ENCODE measurements at places on chromosomes 5 and 9.

- DNase-seq, result no peak
Measured at GRCh38 chr9:106913276-106913675, 50.3 kb downstream of the ZNF462 start.

DNA sequence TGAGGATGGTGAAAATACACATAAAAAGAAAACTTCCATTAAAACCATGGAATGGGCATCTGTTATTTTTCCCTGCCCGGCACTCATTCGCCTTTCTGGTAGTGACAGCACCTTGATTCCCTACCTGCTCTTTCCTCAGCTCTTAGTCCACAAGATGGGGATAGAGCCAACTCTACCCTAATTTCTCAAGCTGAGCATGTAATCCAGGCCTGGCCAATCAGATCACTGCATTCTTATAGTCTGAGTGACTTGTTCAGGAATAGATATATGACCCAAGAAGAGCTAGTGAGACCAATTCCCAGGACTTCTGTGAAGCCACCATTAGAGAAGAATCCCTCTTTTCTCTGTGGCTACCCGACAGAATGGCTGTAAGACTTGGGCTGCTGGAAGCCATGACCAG, 58.1 kb downstream of the TSSK1B start:
- no peak for DNase-seq

GRCh38 chr5:17828681-17829080, 194.4 kb downstream of the TAF11L14 start:
- no peak for DNase-seq

DNA sequence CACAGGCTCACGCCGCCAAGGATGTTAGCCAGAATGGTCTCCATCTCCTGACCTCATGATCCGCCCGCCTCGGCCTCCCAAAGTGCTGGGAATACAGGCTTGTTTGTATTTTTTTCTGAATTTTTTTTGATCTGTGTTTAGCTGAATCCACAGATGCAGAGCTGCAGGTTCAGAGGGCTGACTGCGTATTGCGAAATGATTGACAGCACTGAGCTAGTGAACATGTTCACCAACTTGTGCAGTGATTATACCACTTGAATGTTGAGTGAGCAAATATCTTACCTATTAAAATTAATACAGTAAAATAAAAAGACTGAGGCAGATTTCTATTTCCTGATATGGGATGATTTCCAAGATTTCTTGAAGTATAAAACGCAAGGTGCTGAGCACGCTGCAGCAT, 123.1 kb upstream of the PHYKPL start:
- DNase-seq, result no peak

- no peak for DNase-seq
Measured at GRCh38 chr9:3343671-3344070, 182.1 kb downstream of the RFX3 start.

DNA sequence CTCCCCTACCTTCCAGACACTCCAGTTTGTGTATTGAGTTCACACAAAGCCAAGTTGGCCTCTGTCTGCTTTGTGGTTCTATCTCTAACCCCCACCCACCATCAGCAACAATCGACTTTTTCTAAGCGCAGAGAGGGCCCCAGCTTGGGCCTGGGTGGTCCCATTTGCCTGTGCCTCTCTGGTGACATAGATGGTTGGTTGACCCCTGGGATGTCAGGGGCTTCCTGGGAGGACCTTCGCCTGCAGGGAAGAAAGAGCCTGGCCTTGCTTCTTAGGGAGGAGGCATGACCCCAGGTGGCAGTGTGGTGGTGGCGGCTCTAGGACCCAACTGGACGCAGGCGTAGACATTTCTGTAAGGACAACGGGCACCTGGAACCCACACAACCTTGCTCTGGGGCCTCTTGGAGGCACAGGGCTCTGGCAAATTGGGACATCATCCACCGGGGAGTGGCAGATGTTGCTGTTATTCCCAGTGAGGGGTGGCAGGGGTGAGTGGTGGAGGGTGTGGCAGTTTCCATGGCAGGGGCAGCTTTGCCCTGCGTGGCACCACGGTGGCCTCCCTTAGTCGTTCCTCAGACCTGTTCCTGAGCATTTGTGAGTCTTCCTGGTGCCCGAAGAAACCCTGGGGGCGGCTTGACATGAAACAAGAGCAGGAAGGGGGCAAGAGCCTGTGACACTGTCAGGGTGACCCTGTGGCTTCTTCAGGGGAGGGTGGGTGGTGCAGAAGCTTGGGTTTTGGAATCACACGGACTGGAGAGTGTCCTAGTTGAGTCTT, 171.0 kb upstream of the IER5L start:
- no peak for DNase-seq

- no peak for DNase-seq
Measured at GRCh38 chr9:14529054-14529453, 164.2 kb downstream of the ZDHHC21 start.

DNA sequence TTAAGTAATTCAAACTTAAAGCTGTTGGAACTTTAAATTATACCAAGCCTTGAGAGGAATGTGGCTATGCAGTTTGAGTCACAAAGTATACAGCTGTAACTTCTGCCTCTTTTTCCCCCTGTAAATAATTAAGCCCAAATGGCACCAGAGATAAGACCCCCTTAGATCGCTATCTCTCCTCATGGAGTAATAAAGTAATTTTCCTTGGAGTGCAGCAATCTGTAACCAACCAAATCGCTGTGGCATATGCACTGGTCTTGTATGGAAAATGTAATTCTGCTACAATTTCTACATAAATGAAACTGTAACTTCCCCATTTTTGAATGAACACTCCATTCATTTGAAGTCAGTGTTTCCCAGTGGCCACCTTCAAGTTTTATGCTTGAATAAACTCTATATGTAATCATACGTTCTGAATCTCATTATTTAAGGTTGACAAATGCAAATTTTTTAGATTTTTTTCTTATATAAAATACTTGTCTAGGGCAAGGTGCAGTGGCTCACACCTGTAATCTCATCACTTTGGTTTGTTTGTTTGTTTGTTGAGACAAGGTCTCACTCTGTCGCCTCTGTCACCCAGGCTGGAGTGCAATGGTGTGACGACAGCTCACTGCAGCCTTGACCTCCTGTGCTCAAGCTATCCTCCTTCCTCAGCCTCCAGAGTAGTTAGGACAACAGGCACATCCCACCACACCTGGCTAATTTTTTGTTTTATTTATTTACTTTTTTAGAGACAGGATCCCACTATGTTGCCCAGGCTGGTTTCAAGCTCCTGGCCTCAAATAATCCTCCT, 12.3 kb downstream of the SUSD1 start:
- no peak for DNase-seq
